ENCODE measurements at places on chromosomes 5 and 9.

GRCh38 chr9:68500457-68501381 is 40.0 kb downstream of the TMEM252 start:
- DNase-seq: no peak

DNA sequence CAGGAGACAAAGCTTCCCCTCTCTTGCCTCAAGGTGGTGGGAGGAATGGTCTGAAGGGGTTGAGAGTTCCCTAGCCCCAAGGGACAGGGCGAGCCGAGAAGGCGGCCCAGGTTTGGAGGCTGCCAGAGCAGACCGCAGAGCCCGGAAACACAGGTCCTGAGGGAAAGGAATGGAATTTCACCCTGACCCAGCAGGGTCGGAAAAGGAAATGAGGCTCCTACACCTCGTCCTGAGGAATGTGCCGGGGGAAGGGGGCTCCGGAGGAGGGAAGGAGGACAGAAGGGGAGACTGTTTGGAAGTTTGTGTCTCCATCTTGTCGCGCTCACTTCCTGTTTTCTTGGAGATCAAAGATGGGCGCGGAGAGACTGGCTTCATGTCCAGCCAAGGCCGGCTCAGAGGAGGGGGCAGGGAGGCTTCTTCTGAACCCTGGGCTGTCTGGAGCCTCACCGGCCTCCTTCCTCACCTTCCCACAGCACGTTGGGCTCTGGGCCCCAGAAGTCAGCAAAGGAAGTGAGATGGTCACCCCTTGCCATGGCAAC is 9.6 kb downstream of the ENG start:
- no peak for DNase-seq

GRCh38 chr5:155282503-155283107 is 269.1 kb downstream of the KIF4B start:
- DNase-seq: no peak

- peak; percentile 10 for DNase-seq
Measured at GRCh38 chr5:72137826-72138409, 30.6 kb downstream of the MAP1B start.

DNA sequence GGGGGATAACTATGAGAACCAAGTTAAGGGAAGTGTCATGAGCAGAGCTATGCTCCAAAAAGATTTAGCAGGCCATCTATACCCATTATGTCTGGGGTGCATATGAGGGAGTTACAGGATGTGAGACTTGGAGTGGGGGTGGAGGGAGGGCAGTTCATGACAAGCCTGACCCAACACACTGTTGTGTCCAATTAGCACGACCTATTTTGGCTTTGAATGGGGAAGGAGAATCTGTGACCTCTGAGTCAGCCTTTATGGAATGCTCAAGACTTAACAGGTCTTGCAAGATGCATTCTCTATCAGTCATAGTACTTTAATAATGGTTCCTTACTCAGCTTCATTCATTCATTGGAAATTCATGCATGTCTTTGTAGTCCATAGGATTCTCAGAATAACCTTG is 71.7 kb downstream of the GRIA1 start:
- no peak for DNase-seq

DNA sequence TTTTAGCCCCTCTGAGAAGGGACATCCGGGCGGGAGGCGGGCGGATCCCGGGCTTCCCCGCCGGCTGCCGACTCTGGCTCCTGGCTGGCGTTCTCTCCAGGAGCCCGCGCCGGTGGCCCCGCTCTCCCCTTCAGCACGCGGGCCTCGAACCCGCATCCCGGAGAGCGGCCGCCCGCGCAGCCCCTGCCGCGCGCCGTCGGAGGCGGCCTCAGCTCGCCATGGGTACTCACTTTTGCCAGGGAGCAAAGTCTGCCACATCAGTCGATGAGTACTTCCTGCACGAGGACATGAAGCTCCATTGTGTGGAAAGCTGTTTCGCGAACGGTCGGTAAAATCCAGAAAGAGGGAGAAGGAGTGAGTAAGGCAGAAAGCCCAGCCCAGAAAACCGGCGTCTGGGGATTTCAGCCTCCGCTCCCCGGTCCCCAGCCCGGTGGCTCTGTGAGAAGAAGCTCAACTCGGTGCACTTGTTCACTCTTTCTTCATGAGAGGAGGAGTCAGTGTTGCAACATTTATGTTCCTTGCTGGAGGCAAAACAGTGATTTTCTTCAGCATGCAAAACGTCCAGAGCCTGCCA is at the start of gene PRLR:
Gene PRLR (minus strand): TSS at position 450 of the 574 bp plus-strand sequence. CDS start 140,867 bp downstream, outside the sequence.
- peak; percentile 69 for DNase-seq

- no peak for DNase-seq
Measured at GRCh38 chr5:91830361-91830953, 447.3 kb upstream of the ARRDC3 start.

- DNase-seq: no peak
Measured at GRCh38 chr5:123810746-123811340, 298.9 kb downstream of the CSNK1G3 start.

DNA sequence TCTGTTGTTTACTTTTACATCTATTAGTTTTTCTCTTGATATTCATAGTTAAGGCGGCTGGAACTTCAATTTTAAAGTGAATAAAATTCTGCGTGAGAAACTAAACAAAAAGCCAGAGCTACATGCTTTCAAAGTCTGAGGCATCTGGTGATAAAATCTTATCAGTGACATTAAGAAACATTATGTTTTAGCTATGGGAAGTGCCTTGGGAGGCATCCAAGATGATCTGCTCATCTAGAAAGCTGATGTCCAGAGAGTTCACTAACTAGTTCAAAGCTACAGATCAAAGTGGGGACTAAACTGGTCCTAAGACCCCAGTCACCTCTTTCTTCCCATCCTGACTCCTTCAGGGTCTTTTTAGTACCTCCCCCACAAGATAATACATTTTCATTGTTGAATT is 37.2 kb downstream of the MRPS27 start:
- DNase-seq: no peak

GRCh38 chr5:56735849-56736641 is 79.3 kb upstream of the MAP3K1 start:
- no peak for DNase-seq

DNA sequence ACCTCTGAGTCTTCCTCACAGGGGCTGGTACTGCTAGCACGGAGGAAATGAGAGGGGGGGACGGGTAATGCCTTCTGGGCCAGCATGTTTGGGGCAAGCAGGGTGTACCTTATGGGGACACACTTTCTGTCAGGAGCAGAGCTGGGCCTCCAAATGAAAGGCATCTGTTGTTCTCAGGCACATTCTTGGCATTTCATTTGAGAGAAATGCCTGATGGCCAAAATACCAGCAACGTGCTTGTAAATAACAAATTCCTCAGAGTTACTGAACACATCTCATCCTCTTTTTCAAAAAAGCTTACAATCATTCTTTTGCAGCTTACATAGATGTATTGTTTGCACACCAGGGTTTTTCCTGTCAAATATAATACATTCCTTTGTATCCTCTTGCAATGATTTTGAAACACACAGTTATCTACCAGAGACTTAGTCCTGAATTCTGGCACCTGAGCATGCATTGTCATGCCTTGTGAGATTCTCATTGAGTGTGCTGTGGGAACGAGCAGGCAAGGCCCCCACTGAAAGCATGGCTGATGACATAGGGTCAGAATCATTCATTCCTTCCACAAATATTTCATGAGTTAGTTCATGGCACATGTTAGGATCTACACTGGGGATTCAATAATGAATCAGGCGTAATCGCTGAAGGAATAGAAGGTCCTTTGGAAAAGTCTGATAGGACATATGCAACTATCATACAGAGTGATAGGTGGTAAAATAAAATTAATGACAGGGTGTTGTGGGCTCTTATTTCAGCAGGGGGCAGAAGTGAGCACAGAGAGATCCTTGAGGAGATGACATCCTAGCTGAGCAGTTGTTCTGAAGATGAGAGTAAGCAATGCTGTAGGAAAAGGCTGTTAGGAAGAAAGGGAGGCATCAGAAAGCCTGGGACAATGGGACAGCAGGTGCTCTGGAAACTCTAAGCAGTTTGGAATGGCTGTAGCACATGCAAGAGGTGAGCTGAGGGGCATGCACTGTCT is 260.9 kb upstream of the TUT7 start:
- DNase-seq: peak; percentile 6

Measured in HuH-7 (cell line).